ENCODE measurements at places on chromosomes 7 and 10.

GRCh38 chr7:12674861-12675260, 12.6 kb upstream of the ARL4A start:
- DNase-seq, result no peak

DNA sequence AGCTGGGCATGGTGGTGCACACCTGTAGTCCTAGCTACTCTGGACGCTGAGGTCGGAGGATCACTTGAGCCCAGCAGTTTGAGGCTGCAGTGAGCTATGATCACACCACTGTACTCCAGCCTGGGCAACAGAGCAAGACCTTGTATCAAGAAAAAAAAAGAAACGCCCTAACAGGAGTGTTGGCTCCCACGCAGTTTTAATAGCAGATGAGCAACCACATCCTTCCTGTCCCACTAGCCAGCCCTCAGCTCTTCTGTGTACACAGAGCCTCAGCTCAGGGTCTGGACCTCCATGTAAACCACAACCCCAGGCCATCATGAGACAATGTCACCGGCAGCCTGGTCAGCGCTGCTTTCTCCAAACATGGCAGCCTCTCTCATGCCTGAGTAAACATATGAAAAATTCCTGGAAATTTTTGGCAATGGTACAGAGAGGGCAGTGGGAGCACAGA, 108.2 kb downstream of the PIP4K2A start:
- no peak for DNase-seq

- no peak for DNase-seq
Measured at GRCh38 chr10:95241533-95241932, 47.5 kb downstream of the ACSM6 start.

- DNase-seq, result no peak
Measured at GRCh38 chr7:132090444-132090843, 485.8 kb downstream of the PLXNA4 start.

- no peak for DNase-seq
Measured at GRCh38 chr10:12709521-12709963, 292.0 kb downstream of the CCDC3 start.

- DNase-seq, result no peak
Measured at GRCh38 chr7:41994036-41994745, 242.8 kb downstream of the GLI3 start.

GRCh38 chr7:33477719-33478480, 348.5 kb downstream of the BBS9 start:
- DNase-seq, result no peak

- DNase-seq, result no peak
Measured at GRCh38 chr10:7435674-7436073, 24.8 kb upstream of the SFMBT2 start.

GRCh38 chr10:114550756-114551635, 107.1 kb downstream of the ABLIM1 start:
- DNase-seq, result no peak

- DNase-seq, result no peak
Measured at GRCh38 chr10:29959586-29959985, 99.8 kb downstream of the JCAD start.

DNA sequence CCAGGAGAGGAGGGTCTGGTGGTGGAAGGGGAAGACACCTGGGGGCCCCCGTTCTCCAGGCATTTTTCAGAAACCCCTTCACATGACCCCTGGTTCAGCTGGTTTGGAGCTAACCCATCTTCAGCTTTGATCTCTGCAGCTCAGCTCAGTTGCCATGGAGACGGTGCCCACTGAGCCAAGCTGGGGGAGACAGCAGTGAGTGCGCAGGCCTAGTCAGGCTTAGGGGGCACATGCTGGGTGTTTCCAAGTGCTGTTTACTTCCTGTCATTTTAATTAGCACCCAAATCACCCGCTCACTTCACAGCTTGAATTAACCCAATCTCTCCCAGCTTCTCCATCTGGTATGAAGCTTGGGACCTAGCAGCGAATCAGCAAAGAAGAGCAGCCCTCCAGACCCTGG, 9.0 kb downstream of the SPOCK2 start:
- DNase-seq, result no peak

DNA sequence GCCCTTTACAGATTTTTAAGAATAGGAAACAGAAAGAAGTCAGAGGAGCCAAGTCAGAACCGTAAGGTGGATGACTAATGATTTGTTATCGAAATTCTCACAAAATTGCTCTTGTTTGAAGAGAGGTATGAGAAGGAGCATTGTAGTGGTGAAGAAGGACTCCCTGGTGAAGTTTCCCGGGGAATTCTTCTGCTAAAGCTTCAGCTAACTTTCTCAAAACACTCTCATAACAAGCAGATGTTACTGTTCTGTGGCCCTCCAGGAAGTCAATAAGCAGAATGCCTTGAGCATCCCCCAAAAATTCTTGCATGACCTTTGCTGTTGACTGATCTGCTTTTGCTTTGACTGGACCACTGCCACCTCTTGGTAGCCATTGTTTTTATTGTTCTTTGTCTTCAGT, 152.9 kb downstream of the HGF start:
- no peak for DNase-seq

DNA sequence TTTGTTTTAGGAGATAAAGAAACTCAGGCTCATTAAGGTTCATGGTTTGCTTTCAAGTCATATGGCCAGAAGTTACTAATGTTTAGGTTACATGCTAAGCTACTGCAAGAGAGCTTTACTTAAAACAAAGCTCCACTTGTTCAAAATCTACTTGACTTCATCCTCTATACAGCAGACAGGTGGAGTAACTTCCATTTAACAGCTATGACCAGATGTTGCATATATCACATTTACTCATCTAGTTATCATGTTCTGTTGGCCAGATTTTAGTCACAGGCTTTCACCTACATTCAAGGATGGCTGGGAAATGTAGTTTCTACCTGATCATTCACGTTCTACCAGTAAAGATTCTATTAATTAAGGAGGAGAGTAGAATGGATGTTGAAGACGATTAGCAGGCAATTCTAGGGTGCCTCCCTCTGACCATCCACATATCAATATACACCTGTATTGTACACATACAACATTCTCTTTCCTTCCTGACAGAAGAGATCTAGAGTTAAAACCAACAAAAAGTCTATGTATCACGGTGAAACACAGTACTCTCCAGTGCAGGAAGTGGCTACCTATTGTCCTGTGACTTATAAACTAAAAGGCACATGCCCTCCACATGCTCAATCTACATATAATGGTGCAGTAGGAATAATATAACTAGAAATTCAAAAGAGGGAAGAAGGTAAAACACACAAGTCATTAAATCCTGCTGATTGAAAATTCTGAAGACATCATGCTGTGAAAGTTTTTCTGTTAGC, 488.0 kb downstream of the MDFIC start:
- DNase-seq, result no peak

DNA sequence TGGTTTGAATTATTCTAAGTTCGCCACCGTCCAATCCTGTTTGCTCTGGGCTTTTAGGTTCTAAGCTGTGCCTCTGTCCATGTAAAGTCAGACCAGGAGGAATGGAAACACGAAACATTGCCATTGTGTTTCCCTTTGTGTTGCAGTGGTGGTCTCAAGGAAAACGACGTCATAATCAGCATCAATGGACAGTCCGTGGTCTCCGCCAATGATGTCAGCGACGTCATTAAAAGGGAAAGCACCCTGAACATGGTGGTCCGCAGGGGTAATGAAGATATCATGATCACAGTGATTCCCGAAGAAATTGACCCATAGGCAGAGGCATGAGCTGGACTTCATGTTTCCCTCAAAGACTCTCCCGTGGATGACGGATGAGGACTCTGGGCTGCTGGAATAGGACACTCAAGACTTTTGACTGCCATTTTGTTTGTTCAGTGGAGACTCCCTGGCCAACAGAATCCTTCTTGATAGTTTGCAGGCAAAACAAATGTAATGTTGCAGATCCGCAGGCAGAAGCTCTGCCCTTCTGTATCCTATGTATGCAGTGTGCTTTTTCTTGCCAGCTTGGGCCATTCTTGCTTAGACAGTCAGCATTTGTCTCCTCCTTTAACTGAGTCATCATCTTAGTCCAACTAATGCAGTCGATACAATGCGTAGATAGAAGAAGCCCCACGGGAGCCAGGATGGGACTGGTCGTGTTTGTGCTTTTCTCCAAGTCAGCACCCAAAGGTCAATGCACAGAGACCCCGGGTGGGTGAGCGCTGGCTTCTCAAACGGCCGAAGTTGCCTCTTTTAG, 46.3 kb upstream of the DMBT1 start:
- no peak for DNase-seq

DNA sequence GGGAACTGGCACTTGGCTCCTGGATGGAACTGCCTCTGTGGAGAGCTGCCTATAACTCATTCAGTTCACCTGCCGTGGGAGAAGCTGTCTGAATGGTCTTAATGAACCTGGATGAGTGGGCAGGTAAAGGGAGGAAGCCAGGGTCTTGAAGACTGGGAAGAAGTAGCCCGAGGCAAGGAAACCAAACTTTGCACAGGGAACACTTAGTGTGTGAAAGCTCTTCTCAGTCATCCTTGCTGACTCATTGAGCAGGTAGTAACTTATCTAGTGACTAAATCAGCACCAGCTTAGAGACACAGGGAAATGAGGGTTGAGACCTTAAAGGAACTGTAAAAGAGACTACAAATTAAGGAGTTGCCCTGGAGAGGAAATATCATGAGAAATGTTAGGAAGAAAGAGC, 9.9 kb downstream of the LRRC4 start:
- DNase-seq, result no peak

DNA sequence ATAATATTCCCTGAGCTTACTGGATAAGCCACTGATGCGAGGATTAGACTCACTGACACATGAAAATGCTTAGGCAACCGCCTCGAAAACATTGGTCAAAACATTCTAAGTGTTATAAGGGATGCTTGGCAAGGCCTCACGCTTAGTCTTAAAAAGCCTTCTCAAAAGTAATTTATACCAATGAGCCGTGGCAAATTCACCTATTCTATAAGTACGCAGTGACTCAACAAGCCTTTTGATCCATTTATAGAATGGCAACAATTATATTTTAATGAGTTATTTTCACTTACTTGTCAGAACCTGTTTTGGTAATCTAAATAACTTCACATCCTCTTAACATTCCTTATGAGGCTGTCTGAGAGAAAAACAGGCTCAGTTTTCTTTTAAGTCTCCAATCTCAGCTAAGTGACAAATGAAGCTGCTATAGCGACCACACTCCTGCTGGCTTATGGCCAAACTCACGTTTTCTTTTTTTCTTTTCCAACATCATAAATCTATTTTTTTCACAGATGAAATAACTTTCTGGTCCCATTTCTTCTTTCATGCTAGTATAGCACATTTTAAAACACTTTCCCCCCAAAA, 121.2 kb upstream of the AFAP1L2 start:
- DNase-seq, result no peak

DNA sequence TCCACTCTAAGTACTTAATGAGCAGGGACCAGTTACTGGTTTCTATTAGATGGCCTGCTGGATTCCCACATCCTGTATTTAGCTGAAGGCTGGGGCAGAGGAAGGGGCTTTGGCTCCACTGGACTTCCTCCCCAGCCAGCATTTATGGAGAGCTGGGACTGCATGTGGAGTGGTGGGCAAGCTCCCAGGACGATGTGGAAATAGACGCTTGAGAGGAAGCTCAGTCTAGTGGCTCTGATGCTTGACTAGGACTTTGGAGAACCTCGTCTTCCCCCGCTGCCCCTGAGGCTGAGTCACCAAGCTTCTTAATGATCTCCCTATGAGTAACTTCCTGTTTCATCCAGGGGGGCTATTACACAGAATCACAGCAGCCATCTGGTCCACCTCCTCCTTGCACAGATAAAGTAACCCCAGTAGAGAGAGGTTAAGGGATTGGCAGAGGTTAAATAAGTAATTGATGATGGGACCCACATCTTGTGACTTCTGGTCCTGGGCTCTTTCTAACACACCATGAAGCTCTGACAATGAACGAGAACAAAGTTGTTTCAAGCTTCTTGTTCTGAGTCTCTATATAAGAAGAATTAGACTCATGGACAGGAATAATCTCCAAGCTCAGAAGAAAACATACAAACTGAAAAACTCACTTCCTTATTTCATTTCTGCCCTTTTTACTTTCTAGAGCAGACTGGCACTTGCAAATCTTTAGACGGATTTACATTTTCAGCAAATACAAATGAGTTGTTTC, 126.2 kb downstream of the PRPF18 start:
- DNase-seq, result no peak

GRCh38 chr10:97049670-97050069, 136.1 kb downstream of the SLIT1 start:
- DNase-seq, result no peak

GRCh38 chr10:43200538-43201390, 62.5 kb downstream of the CSGALNACT2 start:
- DNase-seq, result no peak
